Prostate gland (tissue), 2 donors: ENCODE measurements at places on chromosomes 7 and 10. TPM values are rescaled to one million over a fixed set of nuclear protein-coding genes. Genes with fewer than 3 reads are reported as not detected.

DNA sequence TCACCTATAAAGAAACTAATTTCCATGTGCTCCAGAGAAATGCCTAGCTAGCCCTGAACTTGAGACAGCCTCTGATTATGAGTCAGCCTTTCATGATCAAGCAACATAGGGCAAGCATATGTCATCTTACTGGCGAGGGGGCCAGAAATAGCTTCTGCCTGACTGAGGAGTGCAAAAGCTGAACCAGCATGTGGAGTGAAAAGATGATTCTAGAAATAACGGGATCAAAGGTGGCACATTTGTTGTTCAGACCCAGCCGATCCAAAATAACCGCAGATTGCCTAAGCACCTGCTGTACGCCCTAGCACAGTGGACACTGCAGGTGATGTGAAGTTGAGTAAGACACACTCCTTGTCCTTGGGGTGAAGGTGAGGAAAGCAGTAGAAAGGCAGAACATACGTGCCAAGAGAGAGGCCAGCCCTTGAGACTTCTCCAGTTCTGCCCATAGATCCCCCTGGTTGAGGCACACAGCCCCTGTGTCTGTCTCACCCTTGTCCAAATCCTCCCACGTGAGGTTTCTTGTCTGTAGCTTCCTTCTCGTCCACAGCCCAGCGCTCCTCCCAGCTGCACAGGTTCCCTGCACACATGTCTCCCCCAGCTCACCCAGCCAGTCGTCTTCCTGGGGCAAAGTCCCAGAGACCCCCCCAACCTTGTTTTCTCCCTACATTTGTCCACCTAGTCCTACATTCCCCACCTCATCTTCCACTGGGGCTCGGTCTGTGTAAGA lies 2.8 kb upstream of the BCL7B start:
- no peak for DNase-seq

- no peak for DNase-seq
Measured at GRCh38 chr7:155234950-155235789, 62.5 kb upstream of the INSIG1 start.

- no peak for DNase-seq
Measured at GRCh38 chr7:7895004-7895650, 73.5 kb upstream of the GLCCI1 start.

DNA sequence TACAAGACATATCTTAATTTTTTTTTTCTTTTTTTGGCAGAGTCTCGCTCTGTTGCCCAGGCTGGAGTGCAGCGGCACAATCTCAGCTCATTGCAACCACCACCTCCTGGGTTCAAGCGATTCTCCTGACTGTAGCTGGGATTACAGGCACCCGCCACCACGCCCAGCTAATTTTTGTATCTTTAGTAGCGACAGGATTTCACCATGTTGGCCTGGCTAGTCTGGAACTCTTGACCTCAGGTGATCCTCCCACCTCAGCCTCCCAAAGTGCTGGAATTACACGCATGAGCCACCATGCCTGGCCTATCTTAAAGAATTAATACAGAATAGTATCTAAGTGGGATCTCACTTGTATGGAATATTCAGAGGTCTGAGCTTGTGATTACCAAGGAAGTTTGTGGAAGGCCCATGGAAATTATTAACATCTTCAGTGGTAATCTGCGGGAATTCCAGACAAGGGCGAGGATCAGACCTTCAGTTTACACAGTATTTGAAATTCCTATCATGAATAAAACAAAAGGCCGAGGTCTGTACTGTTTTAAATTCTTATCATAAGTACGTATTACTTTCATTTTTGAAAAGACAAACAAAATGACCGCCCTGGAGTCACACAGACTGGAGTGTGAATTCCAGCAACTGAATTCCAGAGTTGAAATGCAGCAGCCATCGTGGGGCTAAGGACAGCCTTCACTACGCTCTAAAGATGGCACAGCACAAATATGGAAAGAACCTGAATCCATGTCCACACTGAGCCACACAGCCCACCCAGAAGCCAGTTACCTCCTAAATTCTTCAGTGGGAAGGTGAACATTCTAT lies 16.7 kb downstream of the GPRIN2 start:
- no peak for DNase-seq

DNA sequence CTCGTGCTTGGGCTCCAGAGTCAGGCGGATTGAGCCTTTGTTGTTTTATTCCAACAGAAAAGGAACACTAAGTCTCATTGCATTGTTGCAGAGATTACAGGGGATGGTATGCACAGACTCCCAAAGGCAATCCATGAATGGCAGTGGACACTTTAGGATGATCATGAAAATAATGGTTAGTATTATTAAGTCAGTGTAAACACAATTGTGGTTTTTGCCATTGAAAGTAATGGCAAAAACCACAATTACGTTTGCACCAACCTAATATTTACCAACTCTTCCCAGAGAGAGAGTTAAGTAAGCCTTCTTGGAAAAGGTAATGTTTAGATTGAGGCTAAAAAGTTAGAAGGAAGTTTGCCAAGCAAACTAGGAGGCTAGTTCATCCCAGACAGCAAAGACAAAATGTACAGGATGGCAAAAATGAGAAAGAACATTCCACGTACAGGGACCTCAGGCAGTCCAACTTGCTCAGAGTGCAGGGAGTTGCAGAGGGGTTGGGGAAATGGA lies 72.9 kb upstream of the AMPH start:
- DNase-seq: no peak

GRCh38 chr7:130918129-130919052 lies 184.4 kb upstream of the KLF14 start:
- no peak for DNase-seq

DNA sequence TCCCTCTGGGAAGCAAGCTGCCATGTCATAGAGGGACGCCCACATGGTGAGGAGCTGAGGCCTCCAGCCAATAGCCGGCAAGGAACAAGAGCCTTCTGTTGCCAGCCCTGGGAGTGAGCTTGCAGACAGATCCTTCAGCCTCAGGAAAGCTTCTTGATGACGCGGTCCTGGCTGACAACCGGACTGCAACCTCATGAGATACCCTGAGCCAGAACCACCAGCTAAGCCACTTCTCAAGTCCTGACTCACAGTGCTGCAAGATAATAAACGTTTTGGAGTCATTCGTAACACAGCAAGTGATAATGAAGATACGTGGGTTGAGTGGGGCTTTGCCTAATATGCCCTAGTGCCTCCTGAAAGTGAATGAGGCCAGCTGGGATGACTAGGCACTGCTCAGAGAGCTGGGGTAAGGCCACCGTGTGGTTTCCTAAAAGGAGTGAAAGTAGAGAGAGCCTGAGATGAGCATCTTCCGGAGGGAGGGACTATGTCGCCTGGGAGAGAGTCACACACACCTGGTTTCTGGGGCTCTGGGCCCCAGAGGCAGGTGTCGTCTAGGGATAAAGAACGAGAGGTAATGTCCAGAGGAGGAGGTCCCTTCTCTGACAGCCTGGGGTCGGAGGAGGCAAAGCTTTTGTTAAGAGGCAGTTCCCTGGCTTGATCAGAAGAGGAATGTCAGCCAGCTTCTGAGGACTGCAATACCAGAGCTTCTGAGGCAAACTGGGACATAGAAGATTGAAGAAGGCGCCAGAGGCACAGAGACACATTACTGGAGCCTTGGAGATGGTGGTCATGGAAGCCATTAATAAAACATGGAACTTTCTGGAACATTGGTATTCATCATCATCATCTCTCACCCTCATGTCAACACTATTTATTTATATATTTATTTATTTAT lies 53.6 kb downstream of the PYROXD2 start:
- DNase-seq: peak; percentile 38

DNA sequence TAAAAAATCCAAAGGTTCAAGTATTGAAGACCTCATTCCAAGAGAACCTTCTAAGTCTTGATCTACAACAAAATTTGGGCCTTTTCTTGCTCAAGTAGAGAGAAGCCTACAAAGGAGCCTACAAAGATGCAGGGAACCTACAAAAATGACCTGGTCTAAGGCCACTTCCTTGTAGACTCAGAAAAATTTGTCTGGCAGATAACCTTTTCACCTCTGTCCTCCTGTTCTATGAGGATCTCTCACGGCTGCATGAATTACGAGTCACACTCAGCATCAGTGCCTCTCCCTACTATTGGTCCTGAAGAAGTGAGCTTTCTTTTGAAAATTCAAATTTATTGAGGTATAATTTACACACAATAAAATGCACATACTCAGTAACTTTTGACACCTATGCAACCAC lies 29.3 kb downstream of the CCNJ start:
- DNase-seq: no peak

- no peak for DNase-seq
Measured at GRCh38 chr10:44975431-44976331, 2.9 kb downstream of the DEPP1 start.

DNA sequence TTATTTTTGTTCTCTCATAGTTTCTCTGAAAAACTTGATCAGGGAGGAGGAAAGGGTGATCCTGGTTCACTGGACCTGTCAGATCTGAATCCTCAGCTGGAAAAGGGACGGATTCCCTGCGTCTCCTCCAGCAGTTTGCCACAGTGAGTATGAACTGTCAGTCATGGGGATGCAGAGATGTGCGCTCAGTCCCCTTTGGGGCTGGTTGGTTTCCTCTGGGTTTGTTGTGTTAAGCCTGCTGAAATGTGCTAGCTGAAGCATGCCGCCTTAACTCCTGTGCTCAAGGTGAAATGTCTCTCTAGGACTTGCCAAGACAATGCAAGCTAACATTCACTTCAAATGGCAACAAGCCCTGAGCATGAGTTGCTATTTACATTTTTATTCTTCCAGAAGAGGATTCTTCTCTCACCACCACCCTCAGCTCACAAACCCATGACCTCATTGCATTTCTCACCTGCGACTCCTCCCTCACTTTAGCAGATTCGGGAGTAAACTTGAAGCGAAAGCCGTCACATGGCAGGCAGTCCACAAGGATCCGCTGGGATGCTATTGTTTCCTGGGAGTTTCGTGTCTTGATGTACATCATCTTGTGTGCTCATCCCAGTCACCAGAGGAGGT lies 192.9 kb upstream of the FZD8 start:
- no peak for DNase-seq

DNA sequence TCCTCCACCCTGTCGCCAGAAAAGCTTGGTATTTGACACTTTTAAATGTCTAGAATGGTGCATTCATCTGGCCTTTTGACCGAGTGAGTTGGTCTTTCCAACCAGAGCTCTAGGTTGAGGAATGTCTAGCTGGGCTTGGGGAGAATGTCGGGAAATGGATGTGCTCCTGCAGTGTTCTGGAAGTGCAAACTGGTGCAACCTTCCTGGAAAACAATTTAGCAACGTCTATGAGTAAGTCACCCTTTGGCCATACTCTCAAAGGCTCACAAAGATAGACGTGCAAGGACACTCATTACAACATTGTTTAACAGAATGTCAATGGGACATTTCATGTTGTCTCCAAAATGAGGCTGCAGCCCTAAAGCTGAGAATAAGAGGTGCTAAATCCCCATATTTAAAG lies 12.2 kb upstream of the NMT2 start:
- no peak for DNase-seq

- DNase-seq: no peak
Measured at GRCh38 chr10:13347043-13347499, 1.0 kb downstream of the SEPHS1 start.

DNA sequence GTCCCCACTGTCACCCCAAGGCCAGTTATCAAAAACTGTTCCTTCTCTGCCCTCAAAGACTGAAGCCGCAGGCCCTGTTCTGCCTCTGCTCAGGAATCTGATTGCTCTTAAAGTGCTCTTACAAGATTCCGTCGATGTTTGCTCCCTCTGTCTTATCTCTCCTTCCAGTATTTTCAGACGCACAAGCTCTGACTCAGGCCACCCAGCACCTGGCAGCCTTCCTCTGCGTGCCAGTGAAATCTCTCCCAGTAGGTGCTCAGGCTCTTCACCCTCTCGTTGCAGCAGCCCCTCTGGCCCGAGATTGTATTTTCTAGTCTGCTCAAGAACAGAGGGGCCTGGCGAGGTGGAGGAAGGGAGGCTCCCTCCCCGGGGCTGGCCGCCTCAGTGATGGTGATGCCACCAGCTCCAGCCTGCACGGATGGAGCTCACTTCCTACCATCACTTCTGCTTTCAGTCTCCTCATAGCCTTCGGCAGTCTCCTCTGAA lies 276.2 kb downstream of the USP6NL start:
- no peak for DNase-seq

- DNase-seq: no peak
Measured at GRCh38 chr10:44458671-44459413, 73.9 kb upstream of the CXCL12 start.

- DNase-seq: no peak
Measured at GRCh38 chr7:7884855-7885254, 83.7 kb upstream of the GLCCI1 start.

DNA sequence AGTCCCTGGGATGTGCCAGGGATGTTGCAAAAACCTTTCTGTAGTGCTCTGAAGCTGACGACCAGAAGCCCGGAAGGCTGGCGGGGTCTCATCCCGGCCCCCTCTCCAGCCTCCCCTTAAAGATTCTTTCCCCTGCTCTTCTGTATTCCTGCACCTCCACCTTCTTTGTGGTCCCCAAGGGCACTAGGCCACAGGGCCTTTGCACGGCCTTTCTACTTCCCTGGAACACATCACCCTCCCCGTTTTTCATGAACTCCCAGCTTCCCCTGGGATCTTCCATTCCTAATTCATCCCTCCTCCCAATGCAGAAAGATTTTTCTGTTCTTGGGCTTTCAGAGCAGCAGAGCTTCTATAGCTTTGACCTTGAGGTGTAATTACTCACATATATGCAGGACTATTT lies 127.0 kb downstream of the CDH23 start:
- no peak for DNase-seq

- DNase-seq: no peak
Measured at GRCh38 chr7:39240864-39241263, 263.2 kb downstream of the POU6F2 start.

GRCh38 chr10:77030974-77031373 lies 606.6 kb downstream of the KCNMA1 start:
- no peak for DNase-seq

DNA sequence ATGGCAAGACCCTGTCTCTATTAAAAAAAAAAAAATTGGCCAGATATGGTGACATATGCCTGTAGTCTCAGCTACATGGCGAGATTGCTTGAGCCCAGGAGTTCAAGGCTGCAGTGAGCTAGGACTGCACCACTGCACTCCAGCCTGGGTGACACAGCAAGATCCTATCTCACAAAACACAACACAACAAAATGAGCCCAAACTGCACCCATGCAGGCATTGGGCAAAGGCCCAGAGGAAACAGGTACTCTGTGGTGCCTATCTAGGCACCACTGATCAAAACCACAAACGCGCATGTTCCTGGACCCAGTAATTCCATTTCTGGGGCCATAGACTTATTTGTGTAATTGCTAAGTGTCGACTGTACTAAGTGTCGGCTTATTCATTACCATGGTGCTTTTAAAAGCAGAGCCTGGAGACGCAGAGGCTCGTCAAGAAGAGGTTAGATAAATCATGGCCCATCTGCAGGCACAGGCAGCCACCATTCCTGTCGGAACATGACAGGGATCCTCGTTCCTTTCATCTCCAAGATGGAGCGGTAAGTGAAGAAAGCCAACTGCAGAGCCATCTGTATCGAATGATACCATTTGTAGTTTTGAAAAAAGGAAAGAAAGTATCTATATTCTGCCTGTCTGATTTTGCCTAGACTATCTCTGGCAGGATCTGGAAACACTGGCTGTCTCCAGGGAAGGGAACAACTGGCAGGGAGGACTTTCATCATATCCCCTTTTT lies 160.4 kb upstream of the RHEB start:
- no peak for DNase-seq

ADARB2 gene
- total RNA-seq: 0.36 TPM

XRCC2 gene
- total RNA-seq: 0.91 TPM

SPDYE1 gene
- 0.17 TPM for total RNA-seq

CRCP gene
- total RNA-seq: 48.1 TPM

STEAP1 gene
- total RNA-seq: 230 TPM

FAM13C gene
- total RNA-seq: 56.7 TPM

PPIF gene
- total RNA-seq: 30.6 TPM

GCK gene
- total RNA-seq: 0.91 TPM

BUD23 gene
- 196 TPM for total RNA-seq

GDF2 gene
- not detected for total RNA-seq

CCL24 gene
- not detected for total RNA-seq

EN2 gene
- total RNA-seq: 0.45 TPM
